Activated T-cell treated with anti-CD3 and anti-CD28 coated beads, Interleukin-2, amount 50 U/mL, for 4 hours (primary cell): ENCODE measurements at places on chromosomes 5 and 9. TPM values are rescaled to one million over a fixed set of nuclear protein-coding genes. Genes with fewer than 3 reads are reported as not detected.

- no peak for DNase-seq
Observed at GRCh38 chr5:56673171-56673570, 142.2 kb upstream of the MAP3K1 start.

DNA sequence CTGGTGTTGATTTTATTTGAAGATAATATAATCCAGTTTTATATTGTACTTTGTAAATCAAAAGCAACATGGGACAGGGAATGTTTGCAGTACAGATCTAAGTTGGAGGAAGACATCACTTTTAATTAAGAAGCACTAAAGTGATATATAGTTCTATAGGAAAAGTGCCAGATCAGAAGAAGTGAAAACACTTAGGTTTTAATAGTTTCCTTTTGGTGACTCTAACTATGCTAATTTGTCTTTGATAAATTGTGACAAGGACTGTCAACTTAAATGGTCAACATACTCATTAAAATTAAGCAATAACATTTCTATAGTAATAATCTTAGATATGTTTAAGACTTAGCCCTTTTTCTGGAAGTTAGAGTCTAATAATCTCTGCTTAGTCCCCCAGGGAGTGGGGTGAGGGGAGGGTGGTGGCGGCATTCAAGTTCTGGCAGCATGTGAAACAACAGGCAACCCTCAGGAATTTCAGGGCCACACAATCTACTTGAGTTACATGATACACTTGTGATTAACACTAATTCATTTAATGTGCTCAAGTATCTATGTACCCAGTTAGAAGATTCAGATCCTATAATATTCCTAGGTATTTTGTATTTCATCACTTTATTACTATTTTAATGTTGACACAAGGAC, 1026.5 kb downstream of the NR2F1-AS1 start:
- DNase-seq = no peak

DNA sequence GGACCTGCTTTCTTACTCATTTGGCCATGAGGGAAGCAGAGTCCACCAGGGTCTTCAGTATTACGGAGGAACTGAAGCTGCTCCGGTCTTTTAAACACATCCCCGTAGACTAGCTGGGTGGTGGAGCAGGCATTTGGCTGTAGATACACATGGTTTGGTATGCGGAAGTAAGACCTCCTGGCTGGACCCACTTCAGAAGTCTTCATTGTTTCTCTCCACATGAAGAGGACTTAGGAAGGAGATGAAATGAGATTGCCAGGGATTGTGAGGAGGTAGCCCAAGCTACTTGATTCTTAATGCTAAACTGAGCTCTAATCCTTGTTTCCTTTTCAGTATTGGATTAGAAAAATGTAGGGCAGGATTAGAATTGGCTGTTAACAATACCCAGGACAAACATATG, 32.9 kb downstream of the STXBP1 start:
- no peak for DNase-seq

DNA sequence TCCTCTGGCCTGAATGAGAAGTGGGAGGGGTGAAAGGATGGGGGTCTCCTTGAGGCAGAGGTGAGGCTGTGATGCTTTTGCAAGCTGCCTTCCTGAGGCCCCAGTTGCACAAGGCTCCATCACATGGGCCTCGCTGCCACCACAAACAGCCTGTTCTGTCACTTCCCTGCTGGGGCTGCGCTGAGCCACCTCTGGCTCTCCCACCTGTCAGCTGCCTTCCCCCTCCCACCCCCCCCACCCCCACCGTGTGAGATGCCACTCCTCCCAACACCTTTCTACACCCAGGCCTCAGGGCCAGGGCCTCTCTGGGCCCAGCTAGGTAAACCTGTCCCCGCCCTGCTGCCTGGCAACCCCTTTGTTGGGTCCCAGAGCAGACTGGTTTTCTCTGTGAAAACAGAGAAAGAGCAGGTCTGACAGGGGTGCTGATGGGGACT, 4.5 kb upstream of the PDLIM4 start:
- DNase-seq = no peak

GRCh38 chr9:77399964-77400363, 222.6 kb downstream of the VPS13A start:
- DNase-seq = no peak

- no peak for DNase-seq
Observed at GRCh38 chr5:11037080-11037479, 276.0 kb upstream of the DAP start.

GRCh38 chr9:126043681-126044080, 282.9 kb upstream of the MVB12B start:
- DNase-seq = no peak

DNA sequence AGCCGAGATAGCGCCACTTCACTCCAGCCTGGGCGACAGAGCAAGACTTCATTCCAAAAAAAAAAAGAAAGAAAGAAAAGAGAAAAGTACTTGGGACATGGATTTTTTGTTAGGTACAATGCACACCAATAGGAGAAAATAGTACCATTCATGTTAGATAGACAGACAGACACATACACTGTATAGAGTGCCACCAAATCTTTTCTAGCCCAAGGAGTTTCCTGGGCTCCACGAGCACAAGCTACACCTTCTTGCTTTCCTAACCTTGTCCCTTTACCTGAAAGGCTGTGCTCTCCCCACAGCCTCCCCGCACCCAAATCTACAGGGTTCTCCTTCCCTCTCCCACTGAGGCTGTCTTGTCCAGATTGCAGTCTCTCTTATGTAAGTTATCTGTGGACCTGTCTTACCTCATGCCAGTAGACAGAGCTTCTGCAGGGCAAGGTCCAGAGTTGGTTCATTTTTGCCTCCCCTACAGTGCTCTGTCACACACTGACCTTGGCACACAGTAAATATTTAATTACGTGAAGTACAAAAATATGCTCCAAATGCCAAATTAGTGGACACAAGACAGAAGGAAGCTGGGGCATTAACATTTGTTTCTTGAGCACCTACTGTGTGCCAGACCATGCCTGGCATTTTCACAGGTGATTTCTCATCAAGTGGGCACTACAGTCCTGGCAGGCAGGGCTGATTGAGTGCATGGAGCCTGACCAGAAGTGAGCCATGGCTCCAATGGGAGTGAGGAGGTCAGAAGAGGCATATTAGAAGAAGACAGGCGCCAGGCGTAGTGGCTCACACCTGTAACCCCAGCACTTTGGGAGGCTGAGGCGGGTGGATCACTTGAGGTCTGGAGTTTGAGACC, 5.9 kb downstream of the ALAD start:
- no peak for DNase-seq

GRCh38 chr9:114798780-114799427, 6.9 kb downstream of the TNFSF15 start:
- no peak for DNase-seq

DNA sequence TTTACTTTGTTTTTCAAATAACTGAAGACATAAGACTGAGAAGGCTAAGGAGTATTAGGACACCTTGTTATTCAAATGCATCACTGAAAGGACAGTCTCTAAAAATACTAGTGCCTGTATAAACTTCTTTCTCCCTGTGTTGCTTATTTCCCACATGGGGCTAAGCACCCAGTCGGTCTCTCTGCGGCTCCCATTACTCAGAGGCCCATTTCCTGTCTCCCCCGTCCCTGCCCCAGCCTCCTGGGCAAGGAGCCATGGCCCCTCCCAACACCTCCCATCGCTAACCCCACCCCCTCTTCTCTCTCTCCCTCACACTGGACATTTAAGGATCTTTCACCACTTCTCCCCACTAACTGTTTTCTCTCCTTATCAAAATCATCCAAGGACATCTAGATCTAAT, 81.9 kb downstream of the EBF1 start:
- no peak for DNase-seq

Gene GFPT2
- 0.34 TPM for total RNA-seq

Gene INSL4
- total RNA-seq = not detected

Gene SOX30
- total RNA-seq = not detected

Gene RORB
- not detected for total RNA-seq

Gene LCN9
- not detected for total RNA-seq
